NCI-H187 (cell line): ENCODE measurements at places on chromosomes 7 and 10.
A peak's percentile ranks its signal among the peaks of the same experiment; 100 is the strongest.

DNA sequence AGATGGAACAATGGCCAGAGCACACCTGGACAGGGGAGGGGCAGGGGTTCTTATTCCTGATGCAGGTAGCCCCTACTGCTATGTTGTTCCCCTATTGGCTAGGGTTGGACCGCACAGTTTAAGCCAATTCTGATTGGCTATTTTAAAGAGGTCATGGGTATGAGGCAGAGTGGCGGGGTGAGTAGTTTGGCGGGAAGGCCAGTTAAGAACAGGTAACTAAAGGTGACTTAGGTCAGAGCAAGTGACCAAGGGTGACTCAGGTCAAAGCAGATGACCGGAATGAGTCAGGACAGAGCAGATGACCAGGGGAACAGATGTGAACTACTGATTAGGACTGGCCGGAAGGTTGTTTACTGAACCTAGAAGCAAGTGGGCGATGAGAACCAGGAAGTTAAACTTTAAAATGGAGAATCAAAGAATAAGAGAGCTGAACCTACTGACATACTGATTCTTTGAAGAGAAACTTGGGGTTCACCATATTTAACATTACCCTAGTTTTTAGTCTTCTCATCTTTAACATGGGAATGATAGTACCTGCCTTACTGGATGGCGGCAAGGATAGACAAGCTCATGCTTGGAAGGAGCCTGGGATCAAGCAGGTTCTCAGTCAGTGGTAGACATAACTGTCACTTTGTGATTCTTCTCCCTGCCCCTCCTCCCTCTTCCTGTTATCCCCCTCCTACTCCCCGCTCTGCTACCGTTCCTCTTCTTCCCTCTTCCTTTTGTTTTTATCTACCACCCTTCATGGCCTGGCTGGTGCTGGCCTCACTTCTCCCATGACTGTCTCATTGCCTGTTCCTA, 55.0 kb downstream of the CCNY start:
- no peak for DNase-seq

DNA sequence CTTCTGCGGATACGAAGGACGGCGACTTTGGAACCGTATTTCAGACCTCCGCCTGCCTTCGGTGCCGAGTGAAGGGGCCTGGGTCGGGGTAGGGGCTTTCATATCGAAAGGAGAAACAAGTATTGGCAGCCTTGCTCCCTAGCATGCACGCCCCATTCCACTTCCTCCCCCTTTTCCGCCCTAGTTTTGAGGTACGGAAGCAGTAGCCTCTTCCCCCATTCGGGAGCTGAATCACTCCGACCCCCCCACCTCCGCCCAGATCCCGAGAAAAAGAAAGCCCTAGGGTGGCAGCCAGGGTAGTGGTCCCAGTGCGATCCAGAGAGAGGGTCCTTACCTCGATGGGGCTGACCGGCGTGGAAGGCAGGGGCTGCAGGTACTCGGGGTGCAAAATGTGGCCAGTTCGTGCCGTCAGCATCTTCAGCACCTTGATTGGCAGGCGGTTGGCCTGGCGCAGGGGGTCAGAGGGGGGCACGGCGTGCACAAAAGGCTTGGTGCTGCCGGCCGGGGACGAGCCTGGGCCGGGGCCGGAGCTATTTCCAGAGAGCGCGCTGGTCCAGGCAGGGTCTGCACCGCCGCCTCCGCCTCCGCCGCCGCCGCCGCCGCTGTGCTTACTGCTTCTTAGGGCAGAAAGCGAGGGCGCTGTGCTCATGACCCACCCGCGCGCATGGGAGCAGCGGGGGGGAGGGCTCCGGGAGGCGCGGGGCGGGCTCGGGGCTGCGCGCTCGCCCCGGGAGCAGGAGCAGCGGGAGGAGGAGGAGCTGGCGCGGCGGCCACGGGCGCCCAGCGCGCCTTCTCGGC, 594 bp downstream of the ZNF503 start:
- DNase-seq: no peak

GRCh38 chr10:48533951-48534720, 70.7 kb downstream of the ARHGAP22 start:
- DNase-seq: no peak

DNA sequence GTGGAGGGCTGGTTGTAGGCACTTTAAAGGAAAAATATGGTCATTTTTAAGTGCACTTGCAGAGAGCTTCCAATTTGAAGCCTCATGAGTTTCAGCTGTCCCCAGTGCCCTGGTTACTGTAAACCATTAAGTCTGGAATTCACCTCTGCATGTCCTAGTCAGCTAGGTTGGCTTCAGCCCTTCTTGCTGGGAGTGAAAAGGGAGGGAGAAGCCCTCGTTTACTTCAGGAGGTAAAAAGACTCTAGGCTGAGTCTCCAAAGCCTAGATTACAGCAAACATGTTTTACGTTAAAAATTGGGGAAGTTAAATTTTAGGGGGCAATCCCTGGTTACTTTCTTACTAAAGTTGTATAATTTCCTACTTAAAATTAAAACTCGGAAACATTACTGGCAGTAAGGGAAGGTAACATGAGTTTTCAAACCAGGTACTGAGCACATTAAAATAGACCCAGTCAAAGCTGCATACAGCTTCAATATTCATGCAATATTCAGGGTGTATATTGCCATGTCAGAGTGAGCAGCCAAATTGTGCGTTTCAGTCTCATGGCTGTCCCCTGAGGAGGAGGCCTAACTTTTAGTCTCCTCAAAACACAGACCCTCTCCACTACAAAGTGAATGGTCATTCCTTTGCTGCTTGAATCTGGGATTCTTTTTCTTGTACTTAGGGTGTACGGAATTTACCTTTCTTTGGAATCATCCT, 156.7 kb downstream of the PRKG1 start:
- DNase-seq: no peak

DNA sequence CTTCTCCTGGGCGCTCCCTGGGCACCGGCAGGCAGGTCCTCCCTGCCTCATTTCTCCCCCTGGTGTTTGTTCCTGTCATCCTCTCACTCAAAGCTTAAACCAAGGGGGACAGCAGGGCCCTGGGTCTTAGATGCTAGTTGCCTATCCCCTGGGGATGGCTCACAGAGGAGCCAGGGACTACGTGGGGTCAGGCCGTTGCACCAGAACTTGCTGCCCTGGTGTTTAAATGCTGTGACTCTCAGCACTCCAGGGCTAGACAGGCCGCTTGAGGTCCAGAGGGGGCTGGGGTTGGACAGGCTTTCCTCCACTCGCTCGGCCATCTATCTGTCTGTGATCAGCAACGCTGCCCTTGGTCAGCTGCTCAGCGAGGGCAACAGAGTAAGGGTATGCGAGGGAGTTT, 340.3 kb downstream of the CXCL12 start:
- DNase-seq: no peak

DNA sequence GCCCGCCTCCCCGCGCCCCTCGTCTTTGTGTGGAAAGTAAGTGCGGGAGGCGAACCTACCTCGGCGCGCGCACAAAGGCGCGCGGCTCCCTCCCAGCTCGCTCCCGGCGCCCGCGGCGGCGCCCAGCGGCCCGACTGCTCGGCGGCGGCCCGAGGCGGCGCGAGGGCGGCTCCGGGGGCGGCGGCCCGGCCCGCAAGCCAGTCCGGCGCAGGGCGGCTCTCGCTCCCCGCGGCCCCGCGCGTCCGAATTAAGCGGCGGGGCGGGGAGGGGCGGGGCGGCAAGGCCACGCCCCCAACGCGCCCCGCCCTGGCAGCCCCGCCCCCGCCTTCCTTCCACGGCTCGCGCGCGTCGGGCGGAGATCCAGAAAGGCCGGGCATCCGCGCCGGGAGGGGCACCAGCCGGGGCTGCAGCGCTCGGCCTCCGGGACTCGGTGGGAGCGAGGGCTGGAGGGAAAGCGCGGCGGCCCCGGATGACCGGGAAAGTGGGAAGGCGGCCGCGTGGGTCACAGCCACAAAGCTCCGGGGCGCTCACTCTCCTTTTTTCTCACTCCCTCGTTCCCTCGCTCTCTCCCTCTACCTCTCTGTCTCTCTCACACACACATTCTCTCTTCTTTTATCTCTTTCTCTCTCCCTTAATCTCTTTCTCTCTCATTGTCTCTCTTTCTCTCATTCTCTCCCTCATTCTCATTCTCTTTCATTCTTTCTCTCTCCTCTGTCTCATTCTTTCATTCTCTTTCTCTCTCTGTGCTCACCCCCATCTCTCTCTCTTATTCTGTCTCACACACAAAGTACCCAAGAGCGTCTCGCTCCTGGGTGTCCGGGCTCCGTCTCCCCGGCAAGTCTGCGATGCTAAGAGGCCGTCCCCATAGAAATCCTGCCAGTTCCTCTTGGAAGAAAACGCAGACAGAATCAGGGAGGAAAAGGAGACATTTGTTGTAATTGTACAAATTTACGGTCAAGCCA, 170.2 kb downstream of the FAM107B start:
- no peak for DNase-seq

DNA sequence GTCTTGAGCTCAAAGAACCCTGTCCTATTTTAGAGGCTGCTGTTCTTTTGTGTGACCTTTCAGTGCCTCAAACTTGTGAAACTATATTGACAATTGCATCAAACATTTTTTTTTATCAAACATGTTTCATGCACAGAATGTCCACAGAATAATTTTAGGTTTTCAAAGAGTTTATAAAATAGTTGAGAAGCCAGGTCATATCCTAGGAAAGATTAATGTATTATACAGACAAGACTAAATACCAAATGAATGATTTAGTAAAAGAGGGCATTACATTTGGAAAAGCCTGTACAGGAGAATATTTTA, 67.0 kb downstream of the CDK6 start:
- DNase-seq: no peak

- no peak for DNase-seq
These were observed 52.5 kb upstream of the CAMK2B start for GRCh38 chr7:44377681-44378421.

DNA sequence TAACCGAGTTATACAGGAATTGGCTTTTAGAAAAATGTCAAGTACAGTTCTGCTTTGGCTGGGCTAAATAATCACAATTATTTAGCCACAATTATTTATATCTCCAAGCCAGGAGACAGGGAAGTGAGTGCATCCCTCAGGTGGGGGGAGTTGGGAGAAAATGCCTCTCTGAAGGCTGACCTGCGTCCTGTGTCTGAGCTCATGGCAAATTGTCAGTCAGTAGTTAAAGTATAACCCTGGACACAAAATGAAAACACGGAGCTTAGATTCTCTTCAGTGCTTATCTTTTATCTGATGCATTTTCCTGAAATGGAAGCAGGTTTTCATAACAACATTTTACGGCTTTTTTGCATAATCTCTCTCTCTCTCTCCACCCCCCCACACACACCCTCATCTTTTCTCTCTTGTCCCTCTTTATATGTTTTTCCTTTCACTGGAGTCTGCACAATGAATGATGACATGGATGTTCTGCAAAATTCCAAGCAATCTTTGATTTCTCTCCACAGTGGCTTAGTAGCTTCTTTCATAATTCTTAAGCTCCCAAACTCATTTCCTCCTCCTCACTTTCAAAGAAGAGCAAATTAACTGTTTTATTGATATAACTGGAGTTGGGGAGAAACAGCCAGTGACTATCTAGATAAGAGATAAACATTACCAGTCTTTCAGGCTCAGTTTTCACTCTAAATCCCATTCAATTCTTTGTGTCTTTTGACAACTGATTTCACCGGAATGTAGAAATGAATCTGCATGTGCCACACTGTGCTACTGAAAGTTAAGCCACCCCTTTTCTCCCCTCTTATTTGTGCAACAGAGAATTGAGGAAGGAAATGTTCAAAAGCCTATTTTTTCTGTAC, 521.4 kb upstream of the GHITM start:
- DNase-seq: no peak

- DNase-seq: no peak
These were observed 388.7 kb upstream of the SEMA3A start for GRCh38 chr7:84583331-84583730.

DNA sequence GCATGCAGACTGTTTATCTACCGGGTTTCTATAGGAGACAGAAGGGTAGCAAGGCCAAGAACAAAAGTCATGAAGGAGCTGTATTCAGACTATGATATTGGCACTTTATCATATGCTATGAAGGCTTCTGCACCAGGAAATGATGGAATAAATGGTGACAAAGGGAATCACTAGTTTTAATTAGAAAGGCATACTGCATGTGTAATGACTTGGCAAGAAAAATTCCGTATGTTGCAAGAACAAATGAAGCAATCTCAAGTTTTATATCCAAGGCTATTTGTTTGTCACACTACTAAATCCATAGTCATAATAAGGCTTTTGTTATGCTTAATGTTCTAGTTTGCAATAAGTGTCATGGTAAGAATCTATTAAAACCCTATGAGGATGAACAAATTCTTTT, 230.9 kb downstream of the ZEB1 start:
- DNase-seq: no peak

- no peak for DNase-seq
These were observed 629.3 kb downstream of the IPMK start for GRCh38 chr10:57638411-57638810.

DNA sequence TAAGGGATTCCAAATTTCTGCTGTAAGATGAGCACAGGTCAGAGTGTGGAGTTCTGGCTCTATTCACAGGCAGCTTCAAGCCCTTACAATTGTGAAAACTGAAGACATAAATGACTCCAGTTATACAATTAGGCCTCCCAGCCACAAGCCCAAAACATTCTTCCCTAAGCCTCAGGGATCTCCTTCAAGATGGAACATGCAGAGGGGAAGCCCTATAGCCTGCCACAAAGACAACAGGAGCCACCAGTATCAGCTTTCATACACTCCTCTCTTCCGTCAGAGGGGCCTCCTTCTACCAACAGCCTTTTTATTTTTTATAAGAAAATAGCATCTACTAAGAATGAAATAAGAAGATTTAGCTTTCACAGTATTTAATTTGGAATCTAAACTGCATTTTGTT, 46.5 kb downstream of the DLD start:
- DNase-seq: no peak

DNA sequence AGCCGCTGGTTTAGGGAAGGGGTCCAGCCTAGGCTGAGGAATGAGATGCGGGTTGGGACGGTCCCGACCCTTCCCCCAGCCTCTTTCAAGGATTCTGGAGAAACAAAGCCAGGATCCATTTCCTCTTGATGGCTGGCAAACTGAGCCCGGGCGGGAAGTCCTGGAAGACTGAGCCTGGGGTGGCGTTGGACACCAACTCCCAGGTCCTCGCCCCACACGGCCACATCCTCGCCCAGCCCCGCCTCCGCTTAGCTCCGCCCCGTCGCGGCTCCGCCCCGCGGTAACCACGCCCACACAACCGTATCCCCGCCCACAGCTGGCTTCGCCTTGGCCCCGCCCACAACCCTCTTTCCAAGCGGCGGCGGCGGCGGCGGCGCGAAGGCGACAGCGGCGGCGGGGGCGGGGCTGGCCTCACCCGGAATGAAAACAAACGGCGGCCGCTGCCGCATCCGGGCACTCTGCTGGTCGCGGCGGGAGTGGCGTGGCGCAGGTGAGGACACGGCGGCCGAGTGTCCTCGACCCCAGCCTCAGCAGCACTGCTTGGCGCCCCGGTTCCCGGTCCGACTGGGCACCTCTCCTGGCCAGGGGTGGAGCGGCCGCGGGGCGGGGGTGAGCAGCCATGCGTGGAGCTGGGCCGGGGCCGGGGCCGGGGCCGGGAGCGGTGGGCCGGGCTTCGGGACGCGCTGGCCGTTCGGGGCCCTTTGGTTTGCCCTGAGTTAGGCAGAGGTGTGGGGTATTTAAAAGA, at the start of gene NUB1:
TSS of gene NUB1 (plus strand) at position 456 of the 745 bp plus-strand sequence. CDS start 3,538 bp downstream, outside the sequence.
- peak; percentile 88 for DNase-seq

- DNase-seq: no peak
These were observed 65.1 kb downstream of the RSU1 start for GRCh38 chr10:16752099-16752498.
